ENCODE measurements at places on chromosomes 12 and 14.

- DNase-seq = no peak
These were observed 154.9 kb upstream of the PZP start for GRCh38 chr12:9363145-9363544.

DNA sequence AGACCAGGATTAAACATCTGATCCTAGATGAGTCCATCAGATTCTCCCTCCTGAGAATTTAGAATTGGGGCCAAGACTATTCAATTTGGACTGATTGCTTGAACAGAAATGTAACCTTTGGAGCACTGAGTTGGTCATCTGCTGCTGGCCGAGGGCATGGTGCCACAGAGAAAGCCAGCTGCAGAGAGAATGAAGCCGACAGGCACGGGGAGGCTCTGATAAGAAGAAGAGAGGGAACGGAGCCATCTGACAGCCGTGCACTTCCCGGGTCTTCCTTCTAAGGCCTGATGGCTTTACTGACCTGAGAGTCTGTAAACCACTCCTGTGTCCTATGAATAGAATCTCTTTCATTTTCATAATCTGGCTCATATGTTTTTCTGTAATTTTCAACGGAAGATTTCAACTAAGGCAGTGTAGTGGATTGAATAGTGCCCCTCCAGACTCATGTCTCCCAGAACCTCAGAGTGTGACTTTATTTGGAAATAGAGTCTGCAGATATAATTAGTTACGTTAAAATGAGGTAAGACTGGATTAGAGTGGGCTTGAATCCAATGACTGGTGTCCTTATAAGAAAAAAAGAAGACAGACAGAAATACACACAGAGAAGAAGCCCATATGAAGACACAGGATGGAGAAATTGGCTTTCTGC, 39.1 kb upstream of the FRS2 start:
- DNase-seq = no peak

GRCh38 chr12:131348231-131348630, 362.7 kb upstream of the SFSWAP start:
- DNase-seq = no peak

- no peak for DNase-seq
These were observed 10.6 kb downstream of the AREL1 start for GRCh38 chr14:74702293-74702692.

DNA sequence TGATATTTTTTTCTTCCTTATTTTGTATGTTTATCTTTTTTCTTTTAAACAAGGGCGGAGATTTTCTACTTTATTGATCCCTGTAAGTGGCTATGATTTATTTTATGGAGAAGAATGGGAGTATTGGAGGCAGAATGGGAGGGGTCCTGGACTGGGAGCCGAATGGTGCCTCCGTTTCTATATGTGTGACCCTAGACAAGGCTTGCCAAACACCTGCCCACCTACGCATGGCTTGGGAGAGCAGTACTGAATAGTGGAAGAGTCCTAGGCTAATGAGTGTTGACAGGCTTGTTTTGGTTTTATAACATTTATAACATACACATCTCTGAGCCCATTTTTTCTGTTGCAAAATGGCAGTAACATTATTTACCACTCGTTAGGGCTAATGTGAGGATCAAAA, 29.0 kb downstream of the STK38L start:
- DNase-seq = no peak

Measured in NCI-H2081 (cell line).